ENCODE measurements at places on chromosomes 3 and 15.
A peak's percentile ranks its signal among the peaks of the same experiment; 100 is the strongest.

- no peak for DNase-seq
Observed at GRCh38 chr3:102057781-102058421, 208.6 kb downstream of the NFKBIZ start.

DNA sequence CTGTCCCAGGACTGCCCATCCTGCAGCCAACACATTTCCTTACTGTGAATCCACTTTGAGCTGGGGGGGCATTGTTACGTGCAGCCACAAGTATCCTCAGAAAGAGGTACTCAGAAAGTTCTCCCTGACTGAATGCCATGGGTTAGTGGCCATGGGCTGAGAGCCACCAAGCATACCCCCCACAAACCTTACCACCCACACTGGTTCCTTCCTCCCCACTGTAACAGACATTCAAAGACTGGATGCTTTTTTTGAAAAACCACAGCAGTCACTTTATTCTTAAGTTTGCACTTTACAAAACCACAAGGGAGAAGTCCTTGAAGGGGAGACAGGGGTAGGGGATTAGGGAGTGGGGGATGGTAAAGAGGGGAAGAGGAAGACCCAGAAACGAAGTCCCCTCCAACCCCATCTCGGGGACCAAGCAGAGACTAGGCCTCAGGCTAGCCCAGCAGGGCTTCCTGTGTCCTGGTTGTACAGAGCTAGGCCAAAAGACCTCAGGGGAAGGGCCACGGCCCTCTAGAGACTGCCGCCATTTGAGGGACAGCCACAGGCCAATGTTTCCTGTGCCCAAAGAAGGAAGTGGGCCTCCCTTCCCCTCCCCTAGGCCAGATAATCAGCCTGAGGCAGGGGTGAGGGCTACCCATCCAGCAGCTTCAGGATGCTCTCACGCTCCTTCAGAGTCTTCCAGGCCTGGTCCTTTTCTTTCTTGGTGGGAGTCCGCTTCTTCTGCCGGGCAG is 10.1 kb upstream of the CAMK1 start:
- DNase-seq = no peak

- no peak for DNase-seq
Observed at GRCh38 chr3:42225486-42226363, 40.3 kb downstream of the CCK start.

GRCh38 chr15:74788683-74789151 is 6.8 kb downstream of the CSK start:
- DNase-seq = no peak

- no peak for DNase-seq
Observed at GRCh38 chr15:99359769-99360168, 108.5 kb downstream of the LRRC28 start.

DNA sequence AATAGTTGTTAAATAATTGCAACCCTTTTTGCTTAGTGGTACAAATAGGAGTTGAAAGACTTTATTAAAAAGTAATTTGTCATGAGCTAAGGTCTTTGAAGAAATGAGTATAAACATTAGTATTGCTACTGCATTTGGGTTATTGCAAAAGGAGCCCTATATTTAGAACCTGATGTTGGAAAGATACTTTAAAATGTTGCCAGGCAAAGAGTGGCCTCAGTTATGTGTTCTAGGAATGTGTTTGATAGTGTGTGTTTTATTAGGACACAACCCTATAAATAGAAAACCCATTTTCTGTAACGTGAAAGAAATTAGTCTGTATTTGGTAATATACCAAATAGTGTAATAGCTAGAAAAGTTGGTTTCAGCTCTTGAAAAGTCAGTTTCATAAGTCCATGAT is 10.7 kb downstream of the VPS8 start:
- peak; percentile 19 for DNase-seq

- no peak for DNase-seq
Observed at GRCh38 chr3:189863031-189863430, 231.8 kb downstream of the TP63 start.

- DNase-seq = no peak
Observed at GRCh38 chr3:58507356-58508078, 15.6 kb downstream of the KCTD6 start.

DNA sequence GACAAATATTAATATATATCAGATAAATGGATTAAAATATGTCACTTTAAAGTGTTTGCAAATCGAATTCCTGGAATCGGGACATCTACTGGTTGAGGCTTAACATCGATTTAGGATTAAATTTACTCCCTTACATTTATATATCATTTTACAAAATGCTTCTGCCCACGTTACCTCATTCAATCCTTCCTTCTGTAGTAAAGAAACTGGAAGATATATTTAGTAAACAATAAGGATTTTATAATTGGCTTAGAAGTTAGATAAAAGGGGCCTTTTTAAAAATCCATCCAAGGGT is 1.3 kb downstream of the CLPX start:
- no peak for DNase-seq

GRCh38 chr15:78056714-78057269 is 20.7 kb downstream of the TBC1D2B start:
- no peak for DNase-seq

- DNase-seq = no peak
Observed at GRCh38 chr3:116512281-116512680, 67.0 kb upstream of the LSAMP start.

GRCh38 chr15:29355477-29355876 is 85.9 kb upstream of the NSMCE3 start:
- no peak for DNase-seq

DNA sequence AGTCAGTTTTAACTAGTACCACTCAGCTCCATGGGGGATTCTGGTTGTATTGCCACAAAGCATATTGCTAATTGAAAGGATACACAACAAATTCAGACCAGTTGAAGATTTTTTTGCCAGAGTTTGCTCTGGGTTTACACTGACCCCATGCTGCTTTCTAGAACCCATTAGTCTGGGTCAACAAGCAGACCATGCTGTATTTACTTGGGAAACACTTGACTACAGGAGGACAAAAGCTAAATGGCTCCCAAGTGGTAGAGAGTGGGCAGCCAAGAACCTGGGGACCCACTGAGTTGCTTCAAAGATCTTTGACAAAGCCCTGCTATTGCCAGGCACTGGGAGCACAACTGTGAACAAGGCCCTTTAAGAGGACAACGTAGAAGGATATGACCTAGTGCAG is 86.8 kb upstream of the PSMD6 start:
- DNase-seq = no peak

DNA sequence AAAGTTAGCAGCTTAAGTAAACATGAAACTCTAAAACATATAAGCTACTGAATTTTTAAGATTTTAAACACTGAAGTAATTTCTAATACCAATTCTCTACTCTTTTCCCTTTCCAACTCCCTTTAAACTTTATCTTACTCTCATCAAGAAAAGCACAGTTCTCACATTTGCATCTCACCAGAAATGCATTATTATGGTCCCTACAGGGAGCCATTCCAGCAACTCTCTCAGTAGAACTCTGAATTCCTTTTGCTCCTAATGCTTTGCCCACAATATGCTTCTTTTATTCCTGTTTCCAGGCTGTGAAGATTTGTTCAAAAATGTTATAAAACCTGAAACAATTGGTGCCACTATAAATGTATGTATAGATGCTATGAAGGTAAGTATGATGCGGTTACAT is 83.4 kb downstream of the TFDP2 start:
- DNase-seq = no peak

GRCh38 chr15:70090436-70091296 is 7.1 kb downstream of the TLE3 start:
- no peak for DNase-seq

DNA sequence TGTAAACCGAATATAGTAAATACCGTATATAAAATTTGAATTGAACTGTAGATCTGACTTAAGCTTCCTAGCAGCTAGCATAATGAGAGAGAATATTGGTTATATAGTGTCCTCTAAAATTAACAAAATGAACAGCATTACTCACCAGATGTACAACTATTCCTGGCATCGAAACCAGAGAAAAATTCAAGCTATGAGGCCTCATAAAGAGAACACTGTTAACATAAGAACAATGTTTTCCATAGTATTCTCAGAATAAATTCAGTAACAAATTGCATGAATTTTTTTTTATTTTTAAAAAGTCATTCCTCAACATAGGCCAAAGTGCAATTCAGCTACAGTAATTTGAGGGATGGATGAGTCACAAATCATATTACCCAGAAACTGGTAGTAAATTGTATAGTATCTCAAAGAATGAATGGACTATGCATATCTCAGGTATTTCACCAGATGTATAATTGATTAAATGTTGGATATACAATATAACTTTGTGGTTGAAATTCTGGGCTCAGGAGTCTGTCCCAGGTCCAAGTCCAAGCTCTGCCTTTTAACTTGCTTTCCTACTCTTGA is 5.0 kb downstream of the TMEM207 start:
- DNase-seq = no peak

DNA sequence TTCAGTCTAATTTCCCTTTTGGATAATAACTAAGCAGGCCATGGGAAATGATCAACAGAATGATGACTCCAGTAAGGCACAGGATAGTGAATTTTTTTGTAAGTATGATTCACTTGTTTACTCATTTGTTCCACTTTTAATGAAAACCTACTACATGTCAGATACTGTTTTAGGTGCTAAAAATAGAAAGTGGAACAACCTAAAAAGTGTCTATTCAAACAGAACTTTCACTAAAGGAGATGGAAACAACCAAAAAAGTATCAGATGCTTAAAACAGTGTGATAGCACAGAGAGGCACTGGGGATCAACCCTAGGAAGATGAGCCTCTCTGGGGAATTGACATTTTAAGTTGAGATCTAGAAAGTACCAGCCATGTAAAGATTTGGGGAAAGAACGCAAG is 11.1 kb downstream of the RYK start:
- no peak for DNase-seq

GRCh38 chr15:77021803-77022381 is 27.0 kb downstream of the PSTPIP1 start:
- no peak for DNase-seq

DNA sequence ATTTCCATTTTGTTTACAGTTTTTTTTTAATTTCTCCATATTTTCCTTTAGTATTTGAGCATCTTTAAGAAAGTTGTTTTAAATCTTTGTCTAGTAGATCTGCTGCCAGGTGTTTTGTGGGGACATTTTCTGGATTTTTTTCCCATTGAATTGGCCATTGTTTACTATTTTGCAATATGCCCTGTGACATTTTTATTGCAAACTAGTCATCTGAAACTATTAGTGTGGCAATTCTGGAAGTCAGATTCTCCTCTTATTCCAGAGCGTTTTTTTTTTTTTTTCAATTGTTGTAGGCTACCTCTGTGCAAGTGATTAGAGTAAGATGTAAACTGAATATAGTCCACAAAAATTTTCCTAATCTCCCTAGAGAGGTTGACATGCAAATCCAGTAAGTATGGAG is 334.2 kb downstream of the PYDC2 start:
- DNase-seq = no peak

- peak; percentile 61 for DNase-seq
Observed at GRCh38 chr15:101255615-101256241, 3.9 kb upstream of the CHSY1 start.

DNA sequence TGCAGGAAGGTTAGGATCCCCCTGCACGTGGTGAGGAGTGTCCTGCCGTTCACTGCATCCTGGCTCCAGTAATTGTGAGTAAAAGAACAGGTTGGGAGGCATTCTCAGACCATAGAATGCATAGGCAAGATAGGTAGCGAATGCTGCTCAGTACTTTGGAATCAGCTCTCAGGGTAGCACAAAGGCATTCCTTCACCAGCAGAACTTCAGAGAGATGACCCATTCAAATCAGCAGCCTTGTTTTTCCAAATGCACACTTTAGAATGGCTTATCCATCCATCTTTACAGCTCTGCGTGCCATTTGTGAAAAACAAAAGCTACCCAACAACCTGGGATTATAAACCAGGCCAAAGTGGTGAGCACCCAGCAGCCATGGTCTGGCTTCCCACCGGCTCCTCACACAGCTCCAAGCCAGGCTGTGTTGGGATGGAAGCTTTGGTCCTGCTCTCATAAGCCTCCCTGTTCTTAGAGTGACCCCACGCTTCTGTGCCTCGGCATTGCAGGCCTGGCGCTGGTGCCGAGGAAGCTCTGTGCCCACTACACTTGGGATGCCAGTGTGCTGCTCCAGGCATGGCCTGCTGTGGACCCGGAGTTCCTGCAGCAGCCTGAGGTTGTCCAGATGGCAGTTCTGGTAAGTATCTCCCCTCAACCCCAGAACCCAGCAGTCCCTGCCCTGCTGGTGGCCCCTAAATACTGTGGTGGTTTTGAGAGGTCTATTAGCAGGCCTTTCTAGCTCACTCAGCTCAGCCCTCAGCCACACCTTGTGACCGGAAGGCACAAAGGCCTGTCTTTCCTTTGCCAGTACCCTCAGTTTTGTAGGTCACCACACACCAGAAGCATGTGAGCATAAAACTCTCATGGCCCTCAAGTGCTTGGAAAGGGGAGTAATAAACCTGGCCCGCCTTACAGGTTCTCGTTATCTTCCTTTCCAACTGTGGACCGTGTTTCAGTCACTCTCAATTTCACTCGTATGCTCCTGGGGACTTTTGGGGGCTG is 52.9 kb upstream of the LIMD1 start:
- DNase-seq = no peak

GRCh38 chr15:88736204-88736603 is 67.0 kb upstream of the ACAN start:
- DNase-seq = no peak

- DNase-seq = no peak
Observed at GRCh38 chr3:38457111-38458003, 3.7 kb downstream of the ACVR2B start.

- DNase-seq = no peak
Observed at GRCh38 chr3:188697127-188697526, 474.6 kb upstream of the TPRG1 start.

DNA sequence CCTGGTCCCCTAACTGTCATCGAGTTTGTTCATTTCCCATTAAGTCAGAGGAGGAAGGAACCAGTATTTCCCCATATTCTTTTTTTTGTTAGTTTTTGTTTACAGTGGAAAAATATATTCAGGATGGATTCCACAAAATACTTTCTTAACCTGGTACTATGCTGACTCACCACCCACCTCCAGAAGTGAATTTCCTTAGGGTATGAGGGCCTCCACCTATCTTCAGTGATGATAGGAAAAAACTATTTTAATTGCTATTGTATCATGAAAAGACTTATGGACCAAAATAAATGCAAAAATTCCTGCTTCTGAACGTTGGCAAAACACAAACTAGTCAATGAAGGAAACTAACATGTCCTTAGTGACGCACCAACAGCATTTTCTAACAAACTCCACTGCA is 64.2 kb upstream of the FOXP1 start:
- DNase-seq = no peak

GRCh38 chr3:100263583-100263982 is 2.8 kb downstream of the TBC1D23 start:
- DNase-seq = no peak

- no peak for DNase-seq
Observed at GRCh38 chr3:81839504-81840094, 78.2 kb upstream of the GBE1 start.

All from lung (tissue), 17 donors.